ENCODE measurements at places on chromosomes 3 and 15.

GRCh38 chr15:25170113-25170731 lies 215.4 kb downstream of the SNRPN start:
- no peak for DNase-seq

DNA sequence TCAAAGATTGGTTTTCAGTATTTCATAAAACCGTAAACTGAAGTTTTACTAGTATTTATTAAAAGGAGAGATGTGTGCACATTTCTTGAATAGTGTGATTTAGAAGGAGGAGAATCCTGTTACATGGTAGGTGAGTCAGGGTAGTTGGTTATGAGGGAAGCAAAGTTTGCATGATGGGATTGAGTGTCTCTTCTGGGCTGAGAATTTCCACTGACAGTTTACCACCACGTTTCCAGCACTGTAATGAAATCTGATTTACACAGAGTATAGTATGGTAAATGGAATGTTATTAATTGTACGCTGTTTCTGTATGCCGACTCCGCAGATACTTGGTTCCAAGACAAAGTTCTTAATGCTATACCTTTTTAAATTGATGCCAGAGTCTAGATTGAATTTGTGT lies 1.6 kb downstream of the NECTIN3 start:
- DNase-seq = no peak

- no peak for DNase-seq
These were observed 156.8 kb downstream of the TBC1D5 start for GRCh38 chr3:17585394-17586325.

DNA sequence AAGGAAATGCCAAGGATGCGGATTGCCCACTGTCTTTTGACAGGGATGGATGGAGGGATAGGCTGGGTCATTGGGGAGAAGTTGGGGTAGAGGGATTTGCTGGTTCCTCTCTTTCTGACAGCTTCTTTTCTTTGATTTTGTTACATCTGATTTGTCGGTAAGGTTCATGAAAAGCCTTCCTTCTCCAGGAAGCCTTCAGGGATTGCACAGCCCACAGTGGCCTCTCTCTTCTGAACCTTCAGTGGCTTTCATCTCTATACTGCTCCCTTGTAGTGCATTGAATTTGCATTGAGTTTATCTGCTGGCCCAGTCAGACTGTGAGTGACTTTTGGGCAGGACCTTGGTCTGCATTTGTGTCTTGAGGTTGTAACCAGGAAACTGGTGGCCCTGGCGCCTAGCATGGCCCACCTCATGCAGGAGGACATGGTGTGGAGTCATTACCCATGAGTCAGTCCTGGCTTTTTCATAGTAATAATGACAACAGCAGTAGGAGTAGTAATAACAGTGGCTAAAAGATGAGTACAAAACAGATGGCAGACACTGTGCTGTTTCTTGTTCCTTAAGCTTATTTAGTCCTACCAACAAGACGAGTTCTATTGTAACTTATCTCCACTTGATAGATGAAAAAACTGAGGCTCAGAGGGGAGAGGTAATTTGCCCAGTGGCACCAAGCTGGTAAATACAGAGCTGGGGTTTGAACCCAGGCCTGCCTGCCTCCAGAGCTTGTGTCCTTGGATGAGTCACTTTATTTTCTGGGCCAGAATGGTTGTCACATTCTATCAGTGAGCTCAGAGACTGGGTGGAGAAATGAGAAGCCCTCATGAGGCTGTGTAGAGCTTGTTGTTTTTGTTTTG lies 28.4 kb downstream of the SMAD6 start:
- no peak for DNase-seq

DNA sequence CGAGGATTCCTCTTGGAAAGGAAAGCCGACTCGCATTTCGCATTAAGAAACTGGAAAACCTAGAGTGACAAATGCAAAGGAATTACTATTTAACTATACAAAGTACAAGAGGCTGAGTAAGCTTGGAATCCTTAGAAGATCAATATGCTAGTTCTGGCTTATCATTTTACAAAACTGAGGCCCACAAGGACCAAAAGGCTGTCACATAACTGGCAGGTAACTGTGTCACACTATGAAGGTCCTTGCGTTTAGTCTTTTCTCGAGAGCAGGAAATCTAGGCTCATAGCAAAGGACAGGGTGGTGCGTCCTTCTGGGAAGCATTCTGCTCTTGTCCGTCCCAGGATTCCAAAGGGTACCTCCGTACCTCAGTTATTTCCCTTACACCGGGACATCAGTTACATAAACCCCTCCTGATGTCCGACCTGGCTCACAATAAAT lies 629 bp downstream of the RPL24 start:
- no peak for DNase-seq

DNA sequence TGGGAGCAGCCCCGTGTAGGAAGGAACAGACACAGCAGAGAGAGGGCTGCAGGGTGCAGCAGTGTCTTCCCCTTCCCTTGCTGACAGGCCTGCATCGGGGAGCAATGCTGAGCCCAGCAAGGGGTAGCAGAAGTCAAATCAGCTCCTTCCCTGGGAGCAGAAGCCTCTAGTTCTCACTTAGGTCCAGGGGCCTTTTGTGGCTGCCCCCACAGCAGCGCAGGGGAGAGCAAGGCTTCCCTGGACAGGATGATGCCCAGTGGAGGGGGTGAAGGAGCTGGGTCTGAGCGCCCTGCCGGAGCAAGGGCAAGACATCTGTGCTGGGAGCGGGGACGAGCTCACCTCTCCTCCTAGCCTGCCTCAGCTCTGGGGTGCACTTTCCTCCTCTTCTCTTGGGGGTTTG lies 827 bp downstream of the PLCB2 start:
- no peak for DNase-seq

DNA sequence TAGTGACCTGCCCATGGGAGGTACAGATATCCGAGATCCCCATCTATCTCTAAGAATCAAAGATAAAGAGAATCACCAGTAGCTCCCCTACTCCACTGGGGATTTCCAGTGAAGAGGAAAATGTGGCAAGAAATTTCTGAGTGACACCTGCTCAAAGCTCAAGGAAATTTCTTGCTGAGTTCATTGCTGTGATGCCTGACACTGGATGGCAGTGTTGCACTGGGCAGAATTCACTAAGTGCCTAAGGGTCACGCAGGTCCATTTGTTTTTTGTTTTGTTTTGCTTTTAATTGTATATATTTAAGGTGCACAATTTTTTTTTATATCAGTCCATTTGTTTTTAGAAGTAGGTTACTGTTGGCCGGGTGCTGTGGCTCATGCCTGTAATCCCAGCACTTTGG lies 109.5 kb upstream of the KCNAB1 start:
- DNase-seq = no peak

DNA sequence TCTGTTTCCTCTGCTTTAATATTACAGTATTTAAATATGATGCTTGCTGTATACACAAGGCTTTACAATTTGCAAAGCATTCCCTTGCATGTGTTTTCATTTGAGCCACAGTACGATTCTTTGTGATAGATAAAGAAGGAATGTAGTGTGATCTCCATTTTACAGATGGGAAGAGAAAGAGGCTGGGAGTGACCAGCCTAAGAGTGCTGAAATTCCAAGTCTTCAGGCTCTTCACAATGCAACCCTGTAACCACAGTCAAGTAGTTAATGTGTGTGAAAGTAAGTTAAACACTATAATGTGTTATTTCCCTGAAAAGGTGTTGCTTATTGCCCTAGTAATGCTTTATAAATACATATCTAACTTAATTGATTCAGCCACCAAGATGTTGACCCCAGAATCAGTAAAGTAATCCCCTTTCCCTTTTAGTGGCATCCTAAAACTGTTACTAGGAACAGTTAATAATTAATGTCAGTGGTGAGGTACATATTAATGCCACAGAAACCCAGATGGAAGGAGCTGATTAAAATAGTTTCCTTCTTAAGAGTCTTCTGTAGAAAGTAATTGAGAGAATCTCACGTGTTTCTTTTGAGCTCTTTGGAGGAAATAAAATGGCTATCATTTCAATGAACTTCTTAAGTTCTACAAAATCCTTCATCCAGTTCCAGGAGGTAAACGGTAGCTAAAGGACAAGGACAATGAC lies 110.4 kb downstream of the IL12A start:
- DNase-seq = no peak

- DNase-seq = no peak
These were observed 35.2 kb downstream of the FNDC3B start for GRCh38 chr3:172074586-172074985.

GRCh38 chr15:35281515-35281914 lies 196.4 kb upstream of the NANOGP8 start:
- no peak for DNase-seq

GRCh38 chr3:126119976-126120375 lies 36.1 kb upstream of the SLC41A3 start:
- no peak for DNase-seq

DNA sequence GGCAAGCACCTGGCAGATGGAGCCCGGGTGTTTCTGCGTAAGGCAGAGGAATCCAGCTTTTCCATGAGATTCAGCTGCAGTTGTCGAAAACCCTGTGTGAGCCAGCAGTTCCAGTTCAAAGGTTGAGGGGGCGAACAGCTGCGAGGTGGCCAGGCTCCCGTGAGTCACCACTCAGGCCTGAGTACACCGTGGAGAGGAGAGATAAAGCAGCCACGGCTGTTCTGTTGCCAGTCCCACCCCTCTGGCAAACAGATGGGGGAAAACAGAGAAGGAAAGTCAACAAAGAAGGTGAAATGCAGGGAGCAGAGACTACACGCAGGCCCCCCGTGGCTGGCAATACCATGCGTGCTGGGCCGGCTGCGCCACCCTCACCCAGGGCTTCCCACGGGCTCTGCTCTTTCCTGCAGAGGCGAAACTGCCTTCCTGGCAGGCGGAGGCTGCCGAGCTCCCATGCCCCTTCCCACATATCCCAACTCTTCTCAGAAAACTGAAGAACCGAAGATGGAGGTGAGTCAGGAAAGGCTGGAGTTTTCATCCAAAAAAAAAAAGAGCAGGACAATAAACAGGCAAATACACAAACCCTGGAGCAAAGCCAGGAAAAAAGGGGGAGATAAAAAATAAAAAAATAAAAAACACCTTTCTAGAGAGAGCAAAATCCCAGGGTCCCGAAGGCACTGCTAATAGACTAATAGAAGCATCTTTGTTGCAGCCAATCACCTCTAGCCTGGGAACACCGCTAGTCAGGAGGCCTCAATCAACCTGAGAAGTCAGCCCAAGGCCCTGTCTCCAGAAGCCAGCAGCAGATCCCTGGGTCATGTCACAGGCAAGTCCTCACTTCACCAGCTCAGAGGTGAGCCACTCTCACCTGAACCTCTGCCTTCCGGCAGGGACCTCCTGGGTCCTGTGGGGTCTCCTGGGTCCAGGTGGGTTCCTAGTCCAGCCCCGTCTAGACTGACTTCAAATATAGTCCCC lies 37.7 kb downstream of the FAM174B start:
- no peak for DNase-seq

GRCh38 chr3:160210799-160211221 lies 14.4 kb upstream of the C3orf80 start:
- DNase-seq = no peak

DNA sequence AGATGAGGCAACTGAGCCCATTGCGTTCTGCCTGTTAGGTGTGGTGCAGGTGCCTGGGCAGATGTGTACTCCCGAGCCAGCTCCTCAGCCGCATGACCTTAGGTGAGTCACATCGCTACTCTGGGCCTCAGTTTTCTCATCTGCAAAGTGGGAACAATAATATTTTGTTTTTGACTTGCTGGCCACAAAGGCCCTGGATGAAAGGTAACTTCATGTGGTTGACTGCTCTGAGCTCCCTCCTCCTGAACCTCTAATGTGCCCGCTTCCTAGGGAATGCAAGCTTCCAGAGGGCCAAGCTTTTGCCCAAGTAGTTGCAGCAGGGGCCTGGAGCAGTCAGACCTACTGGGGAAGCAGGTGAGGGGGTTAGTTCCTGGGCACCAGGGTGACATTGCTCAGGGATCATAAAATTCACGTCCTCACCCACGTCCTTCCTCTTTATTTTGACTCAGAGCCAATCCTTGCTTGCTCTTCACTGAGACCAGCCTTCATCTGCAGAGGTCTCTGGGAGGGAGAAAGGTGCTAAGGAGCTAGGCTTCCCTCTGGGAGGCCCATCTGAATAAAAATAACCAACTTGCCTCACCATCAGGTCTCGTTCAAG lies 149.0 kb upstream of the TLE3 start:
- no peak for DNase-seq

GRCh38 chr3:10532939-10533736 lies 27.8 kb upstream of the ATP2B2 start:
- no peak for DNase-seq

DNA sequence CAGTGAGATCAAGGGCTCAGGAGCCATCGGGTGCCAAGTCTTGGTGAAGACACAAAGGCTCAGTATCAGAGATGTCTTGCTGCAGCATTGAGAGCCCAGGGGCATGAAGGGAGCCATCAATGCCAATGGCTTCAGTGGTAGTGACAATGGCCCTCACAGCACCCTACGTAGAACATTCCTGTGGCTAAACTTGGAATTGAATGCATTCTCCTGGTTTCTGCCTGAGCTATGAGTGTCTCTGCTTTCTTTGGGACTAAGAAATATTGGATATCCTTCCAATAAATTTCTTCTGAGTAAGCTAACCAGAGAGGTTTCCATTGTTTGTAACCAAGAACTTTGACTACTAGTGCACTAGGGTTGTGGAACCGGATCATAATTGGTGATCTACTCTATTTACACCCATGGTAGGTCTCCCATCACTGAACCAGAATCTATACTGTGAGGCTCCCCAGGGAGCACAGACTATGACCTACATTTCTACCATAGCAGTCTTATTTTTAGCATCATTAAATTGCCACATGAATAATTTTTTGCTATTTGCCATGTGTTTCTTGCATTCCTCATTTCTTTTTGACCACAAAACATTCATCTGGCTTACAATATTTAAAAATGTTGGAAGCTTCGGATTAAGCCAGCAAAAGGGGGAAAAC lies 31.6 kb upstream of the PDZRN3 start:
- DNase-seq = no peak

DNA sequence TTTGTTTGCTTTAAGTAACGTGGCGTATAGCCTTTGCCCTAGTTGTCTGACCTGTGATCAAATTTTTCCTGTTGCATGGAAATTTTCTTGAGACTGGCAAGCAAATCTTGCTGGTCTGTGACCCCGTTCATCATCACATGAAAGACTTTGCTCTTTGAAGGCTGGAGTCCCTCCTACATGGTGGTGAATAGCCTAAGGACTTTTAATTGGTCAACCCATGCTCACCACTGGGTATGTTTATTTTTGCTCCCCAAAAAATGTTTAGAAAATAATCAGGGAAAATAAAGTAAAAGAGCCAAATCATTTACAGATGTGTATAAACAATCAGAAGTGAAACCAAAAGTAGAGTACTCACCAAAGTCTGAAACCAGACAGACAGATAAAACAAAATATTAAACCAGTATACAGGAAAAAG lies 1075.3 kb upstream of the ALCAM start:
- DNase-seq = no peak

GRCh38 chr3:9266716-9267115 lies 17.3 kb upstream of the SRGAP3 start:
- no peak for DNase-seq

DNA sequence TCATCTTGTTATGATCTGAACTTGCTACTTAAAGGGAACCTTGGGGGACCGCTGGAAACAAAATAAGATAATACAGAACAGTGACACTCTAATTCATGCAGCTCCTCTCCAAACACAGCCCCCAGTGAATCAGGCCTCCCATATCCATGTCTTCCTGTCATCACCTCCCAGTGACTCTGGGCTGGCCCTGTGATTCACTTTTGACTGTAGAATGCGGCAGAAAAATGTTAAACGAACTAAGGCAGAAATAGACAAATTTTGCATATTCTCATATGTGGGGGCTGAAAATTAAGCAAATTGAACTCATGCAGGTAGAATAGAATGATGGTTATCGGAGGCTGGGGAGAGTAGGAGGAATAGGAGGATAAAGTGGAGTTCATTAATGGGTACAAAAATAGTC lies 20.2 kb upstream of the GADL1 start:
- DNase-seq = no peak

All from stimulated activated CD8-positive, alpha-beta memory T cell treated with anti-CD3 and anti-CD28 coated beads, Interleukin-4, amount 100 ng/mL, for 1 hour (primary cell).